ENCODE measurements at places on chromosomes 16 and 17. TPM values are rescaled to one million over a fixed set of nuclear protein-coding genes. Genes with fewer than 3 reads are reported as not detected.

GRCh38 chr17:63455417-63455816, 9.3 kb upstream of the CYB561 start:
- peaks cover 23% of the 10 kb centered on the region for H3K27me3 ChIP-seq
- no peak for DNase-seq
- H3K4me1 ChIP-seq = no peaks in the 10 kb centered on the region

Gene SRL
- total RNA-seq = not detected

Gene GP1BA
- total RNA-seq = not detected

DNA sequence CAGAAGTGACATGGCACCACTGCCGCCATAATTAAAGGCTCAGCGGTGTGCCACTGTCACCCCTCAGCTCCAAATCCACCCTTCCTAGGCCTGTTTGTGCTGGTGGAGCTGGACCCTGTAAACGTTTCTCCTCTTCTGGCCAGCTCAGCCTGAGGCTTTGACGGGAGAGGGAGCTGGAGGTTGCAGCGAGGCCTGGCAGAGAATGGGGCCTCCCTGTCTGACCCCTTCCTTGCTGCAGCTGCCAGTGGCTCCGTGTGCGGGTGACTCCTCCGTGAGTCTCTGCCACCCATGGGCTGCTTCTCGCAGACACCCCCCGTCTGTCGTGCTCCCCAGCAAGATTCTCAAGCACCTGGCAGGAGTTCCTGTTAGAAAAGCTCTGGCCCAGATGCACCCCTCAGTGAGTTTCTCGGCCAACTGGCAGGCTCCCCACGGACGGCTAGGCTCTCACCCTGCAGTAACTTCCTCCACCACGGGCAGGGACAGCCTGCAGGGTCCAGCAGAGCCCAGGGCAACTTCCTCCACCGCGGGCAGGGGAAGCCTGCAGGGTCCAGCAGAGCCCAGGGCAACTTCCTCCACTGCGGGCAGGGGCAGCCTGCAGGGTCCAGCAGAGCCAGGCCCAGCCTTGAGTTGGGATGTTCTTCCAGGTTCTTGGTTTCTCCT, 4.7 kb upstream of the CHMP6 start:
- no peak overlapping the region for H3K27ac ChIP-seq
- peaks cover 11% of the 10 kb centered on the region for H3K4me1 ChIP-seq
- no peak overlapping the region for H3K4me3 ChIP-seq
- H3K27me3 ChIP-seq = peaks cover 14% of the 10 kb centered on the region
- H3K36me3 ChIP-seq = no peaks in the 10 kb centered on the region
- DNase-seq = no peak

GRCh38 chr17:10646392-10646990, 10.6 kb downstream of the MYH3 start:
- DNase-seq = peak; percentile 60
- peaks cover 4% of the 10 kb centered on the region for H3K36me3 ChIP-seq
- no peaks in the 10 kb centered on the region for H3K27me3 ChIP-seq
- no peak overlapping the region for H3K27ac ChIP-seq
- H3K4me3 ChIP-seq = no peak overlapping the region

Gene FOXC2
- not detected for total RNA-seq

Gene SPNS2
- total RNA-seq = 0.17 TPM

- H3K4me1 ChIP-seq = peaks cover 58% of the 10 kb centered on the region
- peak overlapping the region; percentile 40 for H3K4me3 ChIP-seq
- H3K27ac ChIP-seq = peak overlapping the region; percentile 59
- DNase-seq = peak; percentile 20
- H3K36me3 ChIP-seq = no peaks in the 10 kb centered on the region
These were observed 48.5 kb downstream of the IRF8 start for GRCh38 chr16:85947230-85948137.

Gene VWA3A
- 0.10 TPM for total RNA-seq

Gene MYH13
- not detected for total RNA-seq

- H3K36me3 ChIP-seq = no peaks in the 10 kb centered on the region
- peaks cover 23% of the 10 kb centered on the region for H3K27me3 ChIP-seq
- H3K4me1 ChIP-seq = peaks cover 40% of the 10 kb centered on the region
- DNase-seq = no peak
- H3K27ac ChIP-seq = no peak overlapping the region
These were observed 3.9 kb upstream of the ALDH3A2 start for GRCh38 chr17:19644493-19645210.

Gene IRX5
- 0.16 TPM for total RNA-seq

- peak overlapping the region; percentile 96 for H3K4me3 ChIP-seq
- peak; percentile 17 for DNase-seq
- no peaks in the 10 kb centered on the region for H3K27me3 ChIP-seq
- peaks cover 45% of the 10 kb centered on the region for H3K4me1 ChIP-seq
These were observed 1.0 kb downstream of the RSPRY1 start for GRCh38 chr16:57186872-57187854.

DNA sequence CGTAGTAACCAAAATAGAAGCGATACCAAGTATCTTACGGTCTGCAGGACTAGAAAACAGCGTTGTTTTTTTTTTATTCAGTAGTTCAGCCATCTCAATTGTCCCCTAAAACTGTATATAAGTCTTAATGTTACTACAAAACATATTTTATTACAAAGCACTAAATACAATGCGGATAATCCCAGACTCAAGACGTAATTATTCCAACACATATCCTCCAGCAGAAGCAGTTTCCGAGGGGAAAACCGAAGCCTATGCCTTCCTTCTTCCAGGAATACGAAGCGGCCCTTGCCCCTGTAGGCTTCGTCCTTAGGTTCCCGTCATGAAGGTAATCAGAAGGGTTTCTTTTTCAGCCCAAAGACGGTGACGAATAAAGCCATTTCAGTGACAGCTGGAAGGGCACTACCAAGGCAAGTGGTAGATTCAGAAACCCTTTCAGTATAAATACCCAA, 2.3 kb downstream of the TMEM107 start:
- peak overlapping the region; percentile 87 for H3K4me3 ChIP-seq
- H3K4me1 ChIP-seq = peaks cover 40% of the 10 kb centered on the region
- peak overlapping the region; percentile 99 for H3K27ac ChIP-seq
- H3K36me3 ChIP-seq = no peaks in the 10 kb centered on the region
- H3K27me3 ChIP-seq = peaks cover under 1% of the 10 kb centered on the region
- DNase-seq = no peak

Gene IGSF6
- total RNA-seq = not detected

DNA sequence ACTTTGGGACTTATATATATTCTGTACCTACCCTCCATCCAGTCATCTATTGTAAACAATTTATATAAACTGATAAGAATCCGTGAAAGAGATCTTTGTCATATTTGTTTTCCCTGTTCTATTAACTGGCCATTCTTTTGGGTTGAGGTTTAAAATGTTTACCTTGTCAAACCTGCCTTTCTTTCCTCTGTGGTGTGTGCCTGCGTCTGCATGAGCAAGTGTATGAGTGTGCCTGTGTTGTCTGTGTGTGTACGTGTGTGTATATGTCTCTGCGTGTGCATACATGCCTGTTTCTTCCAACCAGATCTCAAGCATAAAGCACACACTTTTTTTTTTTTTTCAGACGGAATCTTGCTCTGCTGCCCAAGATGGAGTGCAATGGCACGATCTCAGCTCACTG, 201.5 kb downstream of the C16orf95 start:
- H3K27me3 ChIP-seq = peaks cover 10% of the 10 kb centered on the region
- no peaks in the 10 kb centered on the region for H3K4me1 ChIP-seq
- H3K27ac ChIP-seq = no peak overlapping the region
- no peak overlapping the region for H3K4me3 ChIP-seq
- no peak for DNase-seq

DNA sequence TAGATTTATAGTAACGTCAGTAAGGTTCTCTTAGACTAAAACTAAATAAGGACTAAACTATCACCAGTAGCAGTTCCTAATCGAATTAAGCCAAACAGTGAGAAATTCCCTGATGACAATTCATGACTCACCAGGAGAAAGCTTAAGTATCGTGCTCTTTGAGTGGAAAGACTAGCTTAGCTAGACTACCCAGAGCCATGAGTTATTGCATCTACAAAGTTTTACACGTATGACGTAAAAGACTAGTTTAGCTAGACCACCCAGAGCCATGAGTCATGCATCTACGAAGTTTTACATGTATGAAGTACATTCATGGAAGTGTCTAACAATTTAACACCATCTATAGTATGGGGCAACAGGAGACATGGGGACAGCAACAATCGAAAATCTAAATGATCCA, 36.6 kb downstream of the UBE2G1 start:
- H3K36me3 ChIP-seq = peaks cover 19% of the 10 kb centered on the region
- no peaks in the 10 kb centered on the region for H3K27me3 ChIP-seq
- no peak overlapping the region for H3K27ac ChIP-seq
- peaks cover 29% of the 10 kb centered on the region for H3K4me1 ChIP-seq

DNA sequence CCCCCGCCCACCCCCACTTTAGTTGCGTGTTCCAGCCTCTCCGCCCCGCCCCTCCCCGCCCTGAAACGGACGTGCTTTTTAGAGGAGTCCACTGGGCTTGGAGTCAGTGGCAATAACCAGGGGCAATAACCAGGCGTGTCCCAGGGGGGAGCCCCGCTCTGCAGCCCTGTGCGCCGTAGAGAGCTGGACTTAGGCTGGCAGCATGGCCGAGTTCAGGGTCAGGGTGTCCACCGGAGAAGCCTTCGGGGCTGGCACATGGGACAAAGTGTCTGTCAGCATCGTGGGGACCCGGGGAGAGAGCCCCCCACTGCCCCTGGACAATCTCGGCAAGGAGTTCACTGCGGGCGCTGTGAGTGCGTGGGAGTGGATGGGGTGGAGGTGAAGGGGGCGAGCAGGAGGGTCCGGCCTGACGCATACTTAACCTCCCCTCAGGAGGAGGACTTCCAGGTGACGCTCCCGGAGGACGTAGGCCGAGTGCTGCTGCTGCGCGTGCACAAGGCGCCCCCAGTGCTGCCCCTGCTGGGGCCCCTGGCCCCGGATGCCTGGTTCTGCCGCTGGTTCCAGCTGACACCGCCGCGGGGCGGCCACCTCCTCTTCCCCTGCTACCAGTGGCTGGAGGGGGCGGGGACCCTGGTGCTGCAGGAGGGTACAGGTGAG, at the start of gene ALOX15B:
ALOX15B (plus strand) TSS at position 106 of the 657 bp plus-strand sequence; CDS start at position 203, 97 bp downstream.
- H3K27me3 ChIP-seq = peaks cover 36% of the 10 kb centered on the region
- H3K4me3 ChIP-seq = no peak within 1 kb of the TSS
- no peaks in the 10 kb centered on the region for H3K4me1 ChIP-seq
- no peak for DNase-seq

- H3K27ac ChIP-seq = no peak overlapping the region
- no peak overlapping the region for H3K4me3 ChIP-seq
- peaks cover 10% of the 10 kb centered on the region for H3K27me3 ChIP-seq
- H3K36me3 ChIP-seq = no peaks in the 10 kb centered on the region
- H3K4me1 ChIP-seq = no peaks in the 10 kb centered on the region
- no peak for DNase-seq
These were observed 32.4 kb downstream of the MXRA7 start for GRCh38 chr17:76678330-76678729.

DNA sequence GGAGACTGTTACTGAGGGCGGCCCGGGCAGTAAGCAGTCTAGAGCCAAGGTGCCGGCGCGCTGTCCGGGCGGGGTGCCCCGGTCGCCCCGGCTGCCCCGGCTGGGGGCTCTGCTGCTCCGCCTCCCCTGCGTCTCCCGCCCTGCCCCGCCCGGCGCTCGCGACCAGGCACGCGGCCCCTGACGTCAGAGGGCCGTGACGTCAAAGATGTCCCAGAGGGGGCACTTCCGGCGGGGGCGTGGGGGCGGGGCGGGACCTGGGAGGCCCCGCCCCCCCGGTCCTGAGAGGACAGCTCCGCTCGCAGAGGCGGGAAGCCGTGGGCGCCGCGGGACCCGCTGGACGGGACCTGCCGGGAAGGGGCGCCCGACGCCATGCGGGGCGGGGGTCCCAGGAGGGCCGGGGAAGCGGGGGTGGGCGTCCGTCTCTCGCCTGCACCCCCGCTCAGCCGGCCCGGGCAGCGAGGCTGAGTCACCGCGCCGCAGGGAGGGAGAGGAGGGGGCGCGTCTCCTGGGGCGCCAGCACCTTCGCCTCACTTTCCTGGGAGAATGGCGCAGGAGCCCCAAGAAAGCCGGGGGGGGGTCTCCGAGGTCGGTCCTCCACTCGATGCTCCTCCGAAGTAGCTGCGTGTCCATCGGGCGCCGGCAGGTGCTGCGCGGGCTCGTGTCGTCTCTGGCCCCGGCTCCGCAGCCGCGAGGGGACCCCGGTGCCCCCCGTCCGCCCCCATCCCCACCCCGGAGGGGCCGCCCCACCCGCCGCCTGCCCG, 4.4 kb upstream of the HIC1 start:
- H3K4me1 ChIP-seq = peaks cover 29% of the 10 kb centered on the region
- peaks cover 2% of the 10 kb centered on the region for H3K36me3 ChIP-seq
- H3K27me3 ChIP-seq = peaks cover 12% of the 10 kb centered on the region
- no peak overlapping the region for H3K27ac ChIP-seq
- H3K4me3 ChIP-seq = no peak overlapping the region
- peak; percentile 63 for DNase-seq

All from activated T-helper 1 cell treated with anti-CD3 and anti-CD28 coated beads, Interleukin-12 subunit alpha, Interleukin-12 subunit beta, Interleukin-2, Interleukin-4 antibody, amounts not matched to agents 30 ng/mL and 10 ng/mL and 1 ng/mL, durations not matched to agents 14 hours and 24 hours and 36 hours (primary cell).